ENCODE measurements at places on chromosomes 3 and 15.

DNA sequence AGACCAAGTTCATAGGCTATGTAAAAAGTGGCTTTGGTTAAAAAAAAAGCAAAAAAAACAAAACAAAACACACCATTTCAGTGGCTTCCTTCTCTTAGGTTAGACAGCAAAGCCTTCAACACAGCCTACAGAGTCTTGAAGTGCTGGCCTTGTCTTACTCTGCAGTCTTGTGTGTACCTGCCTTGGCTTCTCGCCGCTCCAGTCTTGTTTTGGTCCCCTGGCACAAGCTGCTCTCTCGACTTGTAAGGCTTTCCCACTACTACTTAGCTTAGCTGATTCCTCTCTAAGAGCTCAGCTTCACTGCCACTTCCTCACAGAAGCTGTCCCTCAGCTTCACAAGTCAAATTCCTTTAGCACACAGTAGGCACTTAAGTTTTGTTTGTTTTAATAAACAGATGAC lies 63.0 kb downstream of the ST3GAL6 start:
- no peak for DNase-seq

DNA sequence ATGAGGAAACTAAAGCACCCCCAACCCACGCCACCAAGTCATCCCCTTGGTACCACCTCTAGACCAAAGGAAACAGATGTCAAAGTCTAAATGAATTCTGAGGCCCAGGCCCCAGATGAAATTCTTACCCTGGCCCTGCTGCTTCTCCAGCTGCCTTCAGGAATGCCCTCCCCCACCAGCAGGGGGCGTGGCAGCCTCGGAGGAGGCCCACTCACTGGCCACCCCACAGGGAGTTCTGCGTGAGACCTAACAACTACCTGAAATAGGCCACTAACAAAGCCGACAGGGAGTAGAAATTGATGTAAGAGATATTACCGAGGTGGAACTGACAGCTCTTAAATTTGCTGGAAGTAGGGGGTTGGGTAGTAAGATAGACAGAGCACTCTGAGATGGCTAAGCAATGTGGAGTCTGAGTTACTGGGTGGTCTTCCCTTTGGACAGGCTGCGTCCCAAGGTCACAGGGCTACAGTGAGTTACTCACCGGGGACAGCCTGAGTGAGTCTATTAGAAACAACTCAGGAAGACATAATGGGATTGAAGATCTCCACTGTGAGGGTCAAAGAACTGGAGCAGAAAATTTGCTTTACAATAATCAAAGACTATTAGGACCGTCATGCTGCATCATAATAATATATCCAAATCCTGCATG lies 240.7 kb downstream of the SHOX2 start:
- DNase-seq = no peak

GRCh38 chr3:122794779-122795673 lies at the start of gene SLC49A4:
SLC49A4 (plus strand) TSS chr3:122795069; CDS start chr3:122795193, 124 bp downstream.
- DNase-seq = peak; percentile 68

GRCh38 chr15:91929509-91929908 lies 76.0 kb downstream of the SLCO3A1 start:
- DNase-seq = no peak

DNA sequence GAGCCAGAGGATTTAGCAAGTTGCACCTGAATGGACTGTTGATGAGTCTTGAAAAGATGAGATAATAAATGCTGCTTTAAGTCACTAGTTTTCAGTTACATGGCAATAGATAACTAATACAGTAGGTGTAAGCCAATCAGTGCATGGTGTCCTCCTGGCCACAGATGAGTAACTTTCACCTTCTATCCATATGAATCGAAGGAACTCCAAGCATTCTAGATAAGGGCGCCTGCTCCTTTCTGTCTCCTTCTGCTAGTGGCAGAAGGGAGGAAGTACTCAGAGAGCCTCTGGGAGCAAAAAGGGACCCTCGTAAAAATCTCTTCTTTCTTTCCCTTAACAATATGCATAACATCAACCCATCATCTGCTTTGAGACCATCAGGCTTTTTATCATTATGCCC lies 37.3 kb downstream of the TM6SF1 start:
- DNase-seq = no peak

DNA sequence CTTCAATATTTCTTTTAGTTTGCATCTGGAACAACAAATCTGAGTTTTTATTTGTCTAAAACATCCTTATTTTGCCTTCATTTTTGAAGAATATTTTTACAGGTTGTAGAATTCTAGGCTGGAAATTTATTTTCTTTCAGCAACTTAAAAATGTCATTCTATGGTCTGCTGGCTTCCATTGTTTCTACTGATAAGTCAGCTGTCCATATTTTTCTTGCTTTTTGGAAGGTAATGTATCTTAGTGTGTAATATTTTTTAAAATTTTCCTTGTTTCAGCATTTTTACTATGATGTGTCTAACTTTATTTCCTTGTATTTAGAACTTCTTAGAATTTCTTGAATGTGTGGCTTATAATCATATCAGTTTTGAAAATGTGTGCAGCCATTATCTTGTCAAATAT lies 37.0 kb downstream of the SEMA6D start:
- no peak for DNase-seq

DNA sequence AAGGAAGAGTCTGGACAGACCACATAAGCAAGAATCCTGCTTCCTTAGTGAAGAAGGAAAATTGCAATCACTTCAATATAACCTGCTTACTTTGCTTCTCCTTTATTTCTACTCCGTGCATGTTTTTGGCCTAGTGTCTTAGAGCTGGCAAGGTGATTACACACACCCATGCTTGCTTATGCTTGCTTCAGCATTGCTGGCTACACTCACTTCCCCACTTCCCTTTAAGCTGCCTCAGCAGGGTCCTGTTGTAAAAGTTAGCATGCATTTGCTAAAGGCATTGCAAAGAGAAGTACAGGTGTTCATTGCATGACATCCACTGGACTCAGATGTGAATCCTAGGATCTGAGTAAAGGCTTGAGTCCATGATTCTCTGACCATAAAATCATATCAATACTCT lies 47.5 kb upstream of the STT3B start:
- DNase-seq = no peak

DNA sequence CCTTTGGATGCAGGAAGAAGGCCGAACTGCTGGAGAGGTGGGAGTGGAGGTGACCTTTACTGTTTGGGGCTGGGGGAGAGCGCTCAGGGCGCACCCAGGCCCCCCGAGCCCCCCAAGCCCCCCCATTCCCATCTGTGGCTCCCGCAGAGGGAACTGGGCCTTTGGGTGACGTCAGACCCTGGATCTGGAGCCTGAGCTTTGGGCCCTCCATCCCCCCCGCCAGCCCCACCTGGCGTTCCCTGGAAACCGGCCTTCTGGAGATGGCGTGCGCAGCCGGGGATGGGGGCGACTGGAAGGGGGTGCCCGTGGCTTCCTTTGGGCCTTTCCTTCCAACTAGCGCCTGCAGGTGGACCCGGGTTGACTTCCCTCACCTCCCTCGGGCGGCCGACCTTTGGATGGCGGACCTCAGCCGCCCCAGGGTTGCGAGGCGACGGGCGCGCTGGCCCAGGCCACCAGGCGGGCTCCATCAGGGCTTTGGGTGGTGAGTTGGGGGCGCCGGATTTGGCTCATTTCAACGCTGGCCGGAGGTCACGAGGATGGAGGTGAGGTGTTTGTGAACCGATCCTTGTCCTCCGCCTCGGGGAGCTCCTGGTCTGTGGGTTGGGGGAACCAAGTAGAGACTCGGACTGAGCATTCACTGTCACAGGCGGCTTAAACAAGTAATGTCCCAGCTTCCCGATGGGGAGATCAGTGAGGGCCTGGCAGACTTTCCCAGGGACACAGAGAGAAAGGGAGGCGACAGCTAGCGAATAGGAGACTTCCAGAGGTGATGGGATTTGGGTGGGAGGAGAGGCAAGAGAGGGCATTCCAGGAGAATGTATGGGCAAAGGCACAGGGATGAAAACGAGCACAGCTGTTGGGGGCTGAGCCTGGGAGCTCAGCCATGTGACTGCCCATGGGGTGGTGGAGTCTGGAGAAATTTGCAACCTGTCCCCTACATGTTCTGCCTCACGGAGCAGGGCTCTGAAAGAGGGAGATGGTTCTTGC lies 709 bp downstream of the SCAMP5 start:
- DNase-seq = no peak

- DNase-seq = no peak
These were observed 718.5 kb upstream of the ARPP21 start for GRCh38 chr3:34920806-34921205.

GRCh38 chr15:99421758-99422157 lies 144.0 kb upstream of the MEF2A start:
- DNase-seq = no peak

DNA sequence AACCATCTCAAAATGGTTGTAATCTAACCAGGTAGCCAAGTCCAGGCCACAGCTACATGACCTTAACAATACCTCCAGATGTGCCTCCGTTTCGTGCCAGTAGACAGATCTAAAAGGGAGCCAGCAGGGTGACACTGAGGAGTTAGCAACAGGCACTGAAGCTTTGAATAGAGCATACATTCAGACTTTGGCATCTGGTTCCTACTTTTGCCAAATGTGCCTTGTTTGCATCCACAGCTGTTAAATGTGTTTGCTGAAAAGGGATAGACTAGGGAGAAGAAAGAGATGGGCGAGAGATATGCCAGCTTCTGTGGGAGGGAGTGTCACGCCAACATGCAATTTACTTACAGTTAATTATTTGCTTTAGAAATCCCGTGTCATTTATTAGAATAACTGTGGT lies 1433.9 kb upstream of the CADM2 start:
- DNase-seq = no peak

GRCh38 chr15:99951511-99951910 lies 218.3 kb upstream of the LYSMD4 start:
- DNase-seq = no peak

DNA sequence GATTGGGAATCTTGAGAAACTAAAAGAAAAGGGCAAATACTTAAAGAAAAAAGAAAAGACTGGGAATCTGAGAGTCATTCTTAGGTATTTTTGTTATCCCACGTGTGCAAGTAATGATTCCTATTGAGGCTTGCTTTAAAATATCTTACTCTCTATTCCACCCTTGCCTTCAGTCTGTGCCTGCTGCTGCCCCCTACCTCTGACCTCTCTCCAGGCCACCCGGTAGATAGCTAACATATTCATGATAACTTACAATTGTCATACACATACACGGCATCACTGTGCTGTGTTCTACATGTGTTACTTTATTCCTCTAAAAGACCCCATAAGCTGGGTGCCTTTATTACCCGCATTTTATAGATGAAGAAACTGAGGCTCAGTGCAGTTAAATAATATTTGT lies 27.8 kb upstream of the ATP13A3 start:
- peak; percentile 18 for DNase-seq

- no peak for DNase-seq
These were observed 21.4 kb upstream of the ESYT3 start for GRCh38 chr3:138412821-138413551.

DNA sequence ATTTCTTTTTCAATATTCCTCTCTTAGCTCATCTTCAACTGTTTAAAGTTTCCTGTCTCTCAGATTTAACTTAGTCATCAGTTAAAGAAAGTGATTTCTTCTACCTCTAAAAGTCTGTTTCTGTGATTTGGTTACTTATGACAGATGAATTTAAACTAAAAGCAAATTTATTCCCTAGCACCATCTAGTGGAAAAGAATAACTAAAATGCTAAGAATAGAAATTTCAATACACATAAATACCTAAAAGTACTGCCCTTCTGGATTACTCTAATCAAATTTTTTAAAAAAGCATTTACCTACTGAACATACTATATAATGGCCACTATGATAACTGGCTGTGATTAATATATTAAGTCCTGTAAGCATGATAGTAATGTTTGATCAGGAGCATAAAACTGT lies 14.0 kb upstream of the ZCWPW2 start:
- no peak for DNase-seq

DNA sequence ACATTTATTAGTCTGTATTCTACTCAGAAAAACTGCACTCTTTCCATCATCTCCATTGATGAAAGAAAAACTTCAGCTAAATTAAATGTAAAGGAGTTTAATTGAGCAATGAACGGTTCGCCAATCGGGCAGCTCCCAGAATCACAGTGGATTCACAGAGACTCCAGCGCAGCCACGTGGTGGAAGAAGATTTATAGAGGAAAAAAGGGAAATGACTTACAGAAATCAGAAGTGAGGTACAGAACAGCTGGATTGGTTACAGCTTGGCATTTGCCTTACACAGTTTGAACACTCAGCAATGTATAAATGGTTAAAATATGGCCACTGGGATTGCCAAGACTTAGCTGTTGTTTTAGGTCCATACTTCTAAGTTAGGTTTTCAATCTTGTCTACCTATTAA lies 2.8 kb upstream of the SUCLG2 start:
- no peak for DNase-seq

- no peak for DNase-seq
These were observed 73.2 kb downstream of the PRICKLE2 start for GRCh38 chr3:64152086-64152485.

DNA sequence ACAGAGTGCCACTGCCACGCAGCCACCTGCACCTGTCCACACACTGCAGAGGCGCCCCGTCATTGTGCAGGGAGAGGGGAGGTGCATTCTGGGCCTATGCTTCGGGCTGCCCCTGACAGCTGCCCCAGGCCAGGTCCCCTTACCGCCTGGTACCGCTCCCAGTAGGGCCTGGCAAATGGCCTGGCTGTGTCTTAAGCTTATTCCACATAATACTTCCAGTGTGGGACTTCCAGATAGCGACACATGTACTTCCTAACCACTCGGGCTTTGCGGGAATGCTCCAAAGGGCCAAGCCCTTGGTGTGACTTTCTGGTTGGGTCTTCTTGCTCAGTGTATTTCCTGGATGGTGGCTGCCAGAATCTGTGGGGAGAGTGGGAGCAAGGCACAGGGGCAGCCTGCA lies 254.3 kb upstream of the CHRNA7 start:
- DNase-seq = no peak

- no peak for DNase-seq
These were observed 53.5 kb downstream of the WWTR1 start for GRCh38 chr3:149604125-149604875.

DNA sequence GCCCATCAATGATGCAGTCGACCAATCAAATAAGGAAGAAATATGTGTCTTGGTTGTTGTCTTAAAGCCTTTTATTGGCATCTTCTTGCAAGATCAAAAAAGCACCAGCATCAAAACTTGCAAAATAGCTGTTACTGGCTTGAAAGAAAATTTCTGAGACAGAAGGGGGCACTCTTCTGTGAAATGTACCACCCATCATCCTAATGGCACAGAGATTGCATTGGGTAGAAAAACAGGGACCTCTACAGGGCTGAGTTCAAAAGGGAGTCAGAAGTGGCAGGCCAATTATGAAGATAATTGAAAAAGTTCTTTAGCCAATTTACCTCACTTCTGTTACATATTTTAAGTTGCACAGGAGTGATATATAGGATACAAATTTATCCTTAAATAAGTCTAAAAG lies 122.3 kb upstream of the GPR149 start:
- DNase-seq = no peak
